ENCODE measurements at places on chromosomes 11 and 22.
A peak's percentile ranks its signal among the peaks of the same experiment; 100 is the strongest.

GRCh38 chr22:44698531-44699421, 3.2 kb upstream of the PRR5 start:
- DNase-seq: peak; percentile 98

- DNase-seq: no peak
Measured at GRCh38 chr11:118838905-118839553, 44.7 kb upstream of the CXCR5 start.

DNA sequence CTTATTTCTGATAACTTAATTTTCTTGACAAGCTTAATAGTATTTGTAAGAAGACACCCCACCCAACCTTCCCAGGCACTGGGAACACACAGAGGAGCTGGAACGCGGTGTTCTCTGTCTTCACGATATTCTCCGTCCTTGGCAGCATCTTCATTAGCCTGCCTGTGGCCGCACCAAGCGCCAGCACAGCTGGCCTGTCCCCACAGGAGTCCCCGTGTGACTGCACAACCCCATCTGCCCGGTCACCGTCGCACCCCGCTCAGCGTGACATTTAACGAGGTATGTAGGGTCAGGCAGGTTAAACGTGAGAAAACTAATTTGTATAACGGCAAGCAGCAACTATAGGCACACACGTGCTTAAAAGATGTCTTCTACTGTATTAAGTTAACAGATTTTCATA, 293.3 kb downstream of the BRD1 start:
- no peak for DNase-seq

GRCh38 chr11:46710821-46711269, 8.2 kb upstream of the F2 start:
- peak; percentile 84 for DNase-seq

- no peak for DNase-seq
Measured at GRCh38 chr11:79362821-79363220, 78.0 kb downstream of the TENM4 start.

GRCh38 chr11:82867495-82868082, 32.6 kb downstream of the PRCP start:
- peak; percentile 77 for DNase-seq

DNA sequence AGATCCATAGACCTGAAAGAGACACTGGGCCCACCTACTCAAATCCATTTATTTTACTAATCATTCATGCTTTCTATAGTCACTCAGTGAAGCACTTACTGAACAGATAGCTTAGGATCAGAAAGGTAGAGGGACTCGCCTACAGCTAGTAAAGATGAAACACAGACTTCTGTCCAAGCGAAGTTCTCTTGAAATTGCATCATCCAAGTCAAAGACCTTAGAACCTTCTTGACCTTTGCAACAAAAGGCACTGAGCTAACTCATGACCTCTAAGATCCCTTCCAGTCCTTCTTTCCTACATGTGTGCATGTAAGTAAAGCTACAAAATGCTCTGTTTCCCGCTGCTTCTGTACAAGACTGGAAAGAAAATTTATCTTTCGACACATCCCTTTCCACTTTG, 377.6 kb downstream of the LARGE1 start:
- DNase-seq: no peak

- no peak for DNase-seq
Measured at GRCh38 chr22:23503736-23504440, 76.2 kb downstream of the IGLL1 start.

DNA sequence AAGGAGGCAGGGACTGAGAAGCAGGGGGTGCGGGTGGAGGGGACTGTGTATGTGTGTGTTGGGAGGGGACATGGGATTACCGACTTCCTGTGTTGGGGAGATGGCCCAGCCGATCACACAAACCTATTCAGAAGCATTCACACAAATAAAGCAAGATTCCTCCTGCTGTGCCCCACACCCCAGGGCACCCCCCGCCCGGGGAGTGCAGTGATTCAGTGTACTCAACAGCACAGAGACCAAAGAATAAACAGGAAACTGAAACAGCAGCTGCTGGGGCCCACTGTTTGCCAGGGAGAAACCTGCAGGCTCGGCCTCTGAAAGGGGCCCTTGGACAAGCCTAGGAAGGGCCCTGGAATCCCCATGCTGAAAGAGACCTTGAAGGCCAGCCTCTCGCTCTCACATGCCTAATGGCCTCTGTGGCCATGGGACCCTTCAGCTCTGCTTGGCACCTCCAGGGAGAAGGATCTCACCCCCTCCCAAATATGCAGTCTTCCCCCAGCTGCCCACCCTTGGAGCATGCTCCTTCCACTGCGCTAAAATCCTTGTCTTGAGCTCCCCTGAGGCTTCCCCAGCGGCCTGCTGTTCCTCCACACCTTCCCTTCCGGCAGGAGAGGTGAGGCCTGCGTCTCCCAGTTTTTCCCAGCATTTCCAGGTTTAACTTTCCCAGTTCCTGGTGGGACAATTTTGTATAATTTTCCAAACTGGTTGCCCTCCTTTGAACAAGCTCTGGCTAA, 72.9 kb downstream of the CSNK2A3 start:
- DNase-seq: no peak

All from EL (cell line).